ENCODE measurements at places on chromosomes 16 and 17.

- DNase-seq, result no peak
These were observed 45.4 kb downstream of the LAT start for GRCh38 chr16:29030086-29030840.

DNA sequence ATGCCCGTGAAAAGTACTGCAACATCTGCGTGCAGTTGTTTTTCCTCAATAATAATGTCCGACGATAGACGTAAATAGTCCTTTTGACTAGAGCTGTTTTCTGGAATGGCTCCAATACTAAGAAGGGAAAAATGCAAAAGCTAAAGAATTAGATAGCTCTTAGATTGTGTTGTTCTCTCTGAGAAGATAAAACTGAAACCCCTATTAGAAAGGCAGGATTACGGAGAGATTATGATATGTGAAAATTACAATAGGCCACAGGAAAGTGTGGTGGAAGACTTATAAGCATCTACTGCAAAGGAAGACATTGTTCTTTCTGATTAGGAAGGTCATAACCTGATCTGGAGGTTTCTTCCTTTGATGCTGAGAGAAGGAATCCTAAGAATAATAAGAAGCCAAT is 33.5 kb upstream of the KCNJ16 start:
- DNase-seq, result no peak

GRCh38 chr17:81090361-81091136 is 55.6 kb downstream of the BAIAP2 start:
- DNase-seq, result no peak

DNA sequence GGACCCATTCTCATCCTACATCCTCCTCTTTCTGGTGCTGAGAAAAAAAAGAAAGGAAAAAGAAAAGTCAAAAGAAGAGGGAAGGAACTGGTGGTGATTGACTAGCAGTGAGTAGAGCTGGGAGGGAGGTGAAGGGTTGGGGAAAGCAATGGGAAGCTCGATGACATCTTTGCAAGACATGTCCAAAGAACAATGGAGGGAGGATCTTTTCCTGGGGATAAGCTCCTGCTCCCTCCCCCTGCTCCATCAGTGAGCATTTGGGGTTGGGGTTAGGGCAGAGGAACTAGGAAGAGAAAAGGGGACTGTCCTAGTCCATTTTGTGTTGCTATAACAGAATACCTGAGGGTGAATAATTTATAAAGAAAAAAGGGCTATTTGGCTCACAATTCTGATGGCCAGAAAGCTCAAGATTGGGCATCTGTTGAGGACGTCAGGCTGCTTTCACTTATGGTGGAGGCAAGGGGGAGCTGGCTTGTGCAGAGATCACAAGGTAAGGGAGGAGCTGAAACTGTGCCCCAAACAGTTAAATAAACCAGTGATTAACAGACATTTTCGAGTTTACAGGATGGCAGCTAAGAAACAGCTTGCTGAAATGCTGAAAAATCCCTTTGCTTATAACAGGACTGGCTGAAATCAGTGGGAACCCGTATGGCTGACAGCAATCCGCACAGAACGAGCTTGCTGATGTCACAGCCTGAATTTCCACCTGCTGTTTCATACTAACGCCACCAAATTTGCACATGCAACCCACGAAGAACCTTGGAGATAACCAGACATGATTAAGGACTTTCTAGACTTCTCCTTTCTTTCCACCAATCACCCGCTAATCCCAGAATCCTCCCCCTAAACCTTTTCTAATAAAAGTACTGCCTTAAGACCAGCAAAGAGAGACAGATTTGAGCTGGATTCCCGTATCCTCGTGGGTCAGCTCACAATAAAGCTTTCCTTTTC is 1.6 kb upstream of the ODF4 start:
- DNase-seq, result no peak

DNA sequence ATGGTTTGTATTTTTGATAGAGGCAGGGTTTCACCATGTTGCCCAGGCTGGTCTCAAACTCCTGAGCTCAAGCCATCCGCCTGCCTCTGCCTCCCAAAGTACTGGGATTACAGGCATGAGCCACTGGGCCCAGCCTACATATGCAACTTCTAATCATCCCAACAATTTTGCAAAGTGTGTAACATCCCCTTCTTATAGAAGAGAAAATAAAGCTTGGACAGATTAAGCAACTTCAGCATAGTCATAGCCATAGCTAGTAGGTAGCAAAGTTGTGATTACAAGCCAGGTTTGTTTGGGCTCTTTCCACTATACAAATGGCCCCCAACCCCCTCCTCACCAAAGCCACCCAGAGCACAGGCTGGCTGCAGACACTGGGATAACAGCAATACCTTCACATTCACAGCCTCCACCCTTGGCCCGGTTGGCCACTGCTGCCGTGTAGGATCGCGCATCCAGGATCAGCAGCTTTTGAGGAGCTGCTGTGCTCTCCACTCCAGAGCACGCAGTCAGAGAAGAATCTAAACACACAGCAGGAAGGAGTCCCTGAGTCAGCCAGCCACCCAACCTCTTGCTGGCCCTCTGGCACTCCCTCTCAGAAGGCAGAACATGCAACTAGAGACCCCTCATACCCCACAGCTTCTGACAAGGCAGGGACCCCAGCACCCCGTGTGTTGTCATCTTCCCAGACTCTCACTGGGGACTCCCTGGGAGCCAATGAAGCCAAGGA is 7.9 kb downstream of the MTMR4 start:
- DNase-seq, result no peak

GRCh38 chr17:57338257-57338914 is 82.1 kb downstream of the MSI2 start:
- no peak for DNase-seq

DNA sequence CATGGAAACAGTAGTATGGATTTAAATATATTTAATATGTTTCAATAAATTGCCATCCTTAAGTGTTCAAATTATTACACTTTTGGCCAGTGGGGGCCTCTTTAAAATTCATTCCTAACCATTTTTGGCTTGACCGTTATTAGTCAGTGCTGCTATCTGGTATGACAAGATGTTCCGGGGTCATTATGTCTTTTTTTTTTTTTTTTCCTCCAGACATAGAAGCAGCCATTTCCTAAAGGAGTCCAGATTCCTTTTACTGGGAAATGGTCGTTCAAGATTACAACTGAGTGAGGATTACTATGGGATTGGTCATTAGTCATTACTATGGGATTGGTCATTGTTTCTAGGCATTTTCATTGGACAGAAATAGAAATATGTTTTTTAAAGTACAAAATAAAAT is 53.4 kb downstream of the NF1 start:
- DNase-seq, result no peak

- peak; percentile 38 for DNase-seq
These were observed 23.4 kb upstream of the IL17C start for GRCh38 chr16:88614818-88615580.

DNA sequence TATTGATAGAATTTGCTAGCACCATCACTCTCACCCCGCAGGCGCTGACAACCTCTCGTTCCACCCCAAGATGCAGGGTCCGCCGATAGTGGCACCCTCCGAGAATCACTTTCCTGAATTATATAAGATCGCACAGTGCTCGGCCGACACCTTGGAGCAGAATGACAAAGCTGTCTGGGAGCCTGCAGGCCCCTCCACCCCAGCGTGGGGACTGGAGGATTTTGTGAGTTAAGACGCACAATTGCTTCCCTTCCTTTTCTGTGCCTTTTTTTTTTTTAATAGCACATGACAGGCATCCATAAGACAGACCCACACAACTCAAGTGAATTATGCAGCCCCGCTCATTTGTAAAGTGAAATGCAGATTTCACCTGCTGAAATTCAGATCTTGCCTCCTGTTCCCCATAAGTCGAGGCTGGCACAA is 155.3 kb downstream of the C16orf78 start:
- no peak for DNase-seq

- no peak for DNase-seq
These were observed 33.2 kb downstream of the MRC2 start for GRCh38 chr17:62660629-62661118.

DNA sequence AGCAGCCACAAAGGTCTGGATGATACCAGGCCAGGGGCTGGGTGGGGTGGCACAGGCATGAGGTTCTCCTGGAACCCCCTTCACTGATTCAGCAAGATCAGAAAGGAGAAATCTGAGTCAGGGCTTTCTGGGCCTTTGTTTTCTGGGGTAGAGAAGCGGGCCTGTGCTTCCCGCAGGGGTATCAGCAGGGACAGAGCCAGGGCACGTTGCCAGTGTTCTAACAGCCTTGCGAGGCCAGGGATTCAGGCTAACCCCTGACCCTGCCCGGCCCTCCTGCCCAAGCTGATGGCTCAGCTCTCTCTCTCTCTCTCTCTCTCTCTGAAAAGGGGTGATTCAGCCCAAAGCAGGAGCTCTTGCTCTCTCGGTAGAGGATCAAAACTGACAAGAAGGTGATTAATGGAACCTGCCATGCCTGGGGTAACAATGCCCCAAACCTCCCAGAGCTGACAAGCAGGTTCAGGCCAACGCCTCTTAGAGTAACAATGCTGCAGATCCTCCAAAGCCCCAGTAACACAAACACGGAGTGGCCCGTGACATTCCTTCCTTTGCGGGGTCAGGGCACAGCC is 2.0 kb upstream of the KRT13 start:
- DNase-seq, result no peak

- DNase-seq, result no peak
These were observed 8.2 kb downstream of the MILR1 start for GRCh38 chr17:64457156-64457555.

- no peak for DNase-seq
These were observed 3.7 kb upstream of the MYL4 start for GRCh38 chr17:47205419-47205963.

- DNase-seq, result no peak
These were observed 45.6 kb upstream of the PIK3R6 start for GRCh38 chr17:8913091-8913490.
